ENCODE measurements at places on chromosomes 3 and 15. TPM values are rescaled to one million over a fixed set of nuclear protein-coding genes. Genes with fewer than 3 reads are reported as not detected.

PAQR5 gene
- total RNA-seq: 1.7 TPM

NR2E3 gene
- not detected for total RNA-seq

CNTN3 gene
- total RNA-seq: 5.2 TPM

ACVR2B gene
- 4.7 TPM for total RNA-seq

BSN gene
- total RNA-seq: 0.30 TPM

TRAT1 gene
- total RNA-seq: not detected

CFAP100 gene
- not detected for total RNA-seq

MASP1 gene
- total RNA-seq: 51.9 TPM

MNS1 gene
- 1.0 TPM for total RNA-seq

LINGO1 gene
- 1.7 TPM for total RNA-seq

SLC9C1 gene
- total RNA-seq: 2.3 TPM

SCN11A gene
- total RNA-seq: not detected

DNAJA4 gene
- 85.9 TPM for total RNA-seq

SLC28A2 gene
- total RNA-seq: not detected

EOGT gene
- 17.1 TPM for total RNA-seq

C3orf70 gene
- total RNA-seq: 1.4 TPM

C3orf80 gene
- total RNA-seq: 0.15 TPM

GMNC gene
- 4.3 TPM for total RNA-seq

PLSCR4 gene
- 13.8 TPM for total RNA-seq

GOLGA6L10 gene
- total RNA-seq: 0.07 TPM

CLDN11 gene
- total RNA-seq: 4.2 TPM

KNL1 gene
- 0.89 TPM for total RNA-seq

ACOX2 gene
- total RNA-seq: 41.4 TPM

GOLGA8O gene
- total RNA-seq: 2.0 TPM

CPNE9 gene
- total RNA-seq: not detected

ZKSCAN7 gene
- total RNA-seq: 1.8 TPM

NUP210 gene
- total RNA-seq: 3.9 TPM

AHSG gene
- not detected for total RNA-seq

SPSB4 gene
- total RNA-seq: 5.3 TPM

SCG3 gene
- total RNA-seq: not detected

SLC24A5 gene
- not detected for total RNA-seq

DCLK3 gene
- total RNA-seq: 0.20 TPM

CLEC3B gene
- 68.0 TPM for total RNA-seq
